ENCODE measurements at places on chromosomes 12 and 14.

DNA sequence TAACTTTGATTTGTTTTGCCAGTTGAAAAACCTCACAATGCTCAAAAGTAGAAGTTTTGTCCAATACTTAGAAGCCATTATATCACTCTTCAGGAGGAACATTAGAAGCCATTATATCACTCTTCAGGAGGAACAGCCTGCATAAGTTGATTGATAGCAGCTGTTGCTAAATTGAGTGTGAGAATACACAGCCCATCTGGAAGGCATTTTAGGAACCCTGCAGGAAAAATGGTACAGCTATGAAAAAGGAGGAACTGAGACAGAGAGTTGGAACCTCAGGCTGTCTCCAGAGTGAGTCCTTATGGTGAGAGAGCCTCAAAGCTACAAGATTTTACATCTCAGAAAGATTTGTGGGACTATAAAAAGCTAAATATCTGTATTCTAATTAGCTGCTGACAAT is 207.0 kb downstream of the MYRFL start:
- no peaks in the 10 kb centered on the region for H3K4me1 ChIP-seq
- no peak overlapping the region for H3K27ac ChIP-seq
- H3K36me3 ChIP-seq, result no peaks in the 10 kb centered on the region

- H3K36me3 ChIP-seq, result peaks cover 9% of the 10 kb centered on the region
- no peak overlapping the region for H3K27ac ChIP-seq
- no peak for DNase-seq
- H3K4me3 ChIP-seq, result no peak overlapping the region
- H3K4me1 ChIP-seq, result peaks cover 8% of the 10 kb centered on the region
Measured at GRCh38 chr12:116977465-116978380, 67.0 kb downstream of the FBXW8 start.

- H3K27ac ChIP-seq, result no peak overlapping the region
- DNase-seq, result no peak
- H3K36me3 ChIP-seq, result peaks cover 13% of the 10 kb centered on the region
- H3K4me1 ChIP-seq, result peaks cover 9% of the 10 kb centered on the region
Measured at GRCh38 chr14:103451401-103451800, 66.2 kb downstream of the MARK3 start.

GRCh38 chr12:113222730-113223531 is 1.7 kb downstream of the TPCN1 start:
- H3K36me3 ChIP-seq, result peaks cover 6% of the 10 kb centered on the region
- H3K4me3 ChIP-seq, result peak overlapping the region; percentile 93
- DNase-seq, result no peak
- peaks cover 26% of the 10 kb centered on the region for H3K4me1 ChIP-seq
- H3K27ac ChIP-seq, result peak overlapping the region; percentile 96

- H3K27me3 ChIP-seq, result peaks cover 7% of the 10 kb centered on the region
- no peak overlapping the region for H3K4me3 ChIP-seq
- H3K36me3 ChIP-seq, result no peaks in the 10 kb centered on the region
Measured at GRCh38 chr12:15605881-15606590, 183.2 kb downstream of the EPS8 start.

GRCh38 chr12:67356380-67356774 is 87.2 kb downstream of the CAND1 start:
- H3K4me1 ChIP-seq, result peaks cover 7% of the 10 kb centered on the region
- no peak overlapping the region for H3K27ac ChIP-seq
- no peak overlapping the region for H3K4me3 ChIP-seq
- no peaks in the 10 kb centered on the region for H3K27me3 ChIP-seq
- H3K36me3 ChIP-seq, result peaks cover 6% of the 10 kb centered on the region

DNA sequence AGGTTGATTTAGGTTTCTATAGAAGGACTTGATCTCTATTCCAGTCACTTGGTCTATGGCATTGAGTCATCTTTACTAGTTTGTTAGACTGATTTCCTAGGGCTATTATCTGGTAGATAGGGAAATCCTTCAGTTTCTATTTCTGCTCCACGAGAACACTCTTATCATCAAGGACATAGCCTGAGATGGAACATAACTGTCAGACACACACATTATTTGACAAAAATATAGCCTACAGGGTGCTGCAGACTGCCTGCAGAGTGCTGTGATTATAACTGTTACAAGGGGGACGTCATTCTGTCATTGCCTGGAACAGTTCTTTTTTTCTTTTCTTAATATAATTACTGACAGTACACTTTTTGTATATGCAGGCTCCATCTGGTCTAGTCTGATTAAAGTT is 82.0 kb downstream of the TMEM117 start:
- H3K4me3 ChIP-seq, result no peak overlapping the region
- no peaks in the 10 kb centered on the region for H3K4me1 ChIP-seq
- H3K27me3 ChIP-seq, result no peaks in the 10 kb centered on the region
- H3K27ac ChIP-seq, result no peak overlapping the region
- H3K36me3 ChIP-seq, result no peaks in the 10 kb centered on the region

DNA sequence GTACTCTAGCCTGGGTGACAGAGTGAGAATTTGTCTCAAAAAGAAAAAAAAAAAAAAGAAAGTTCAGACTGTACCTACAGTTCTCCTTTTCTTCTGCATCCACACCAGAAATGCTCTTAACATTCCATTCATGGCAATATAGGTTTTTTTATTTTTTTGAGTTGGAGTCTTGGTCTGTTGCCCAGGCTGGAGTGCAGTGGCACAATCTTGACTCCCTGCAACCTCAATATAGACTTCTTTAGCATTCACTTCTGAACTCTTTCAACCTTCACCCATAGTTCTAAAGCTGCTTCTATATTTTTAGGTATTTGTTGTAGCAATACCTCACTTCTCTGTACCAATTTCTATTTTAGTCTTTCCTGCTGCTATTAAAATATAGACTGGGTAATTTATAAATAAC is 1095.7 kb downstream of the FLRT2 start:
- no peak overlapping the region for H3K4me3 ChIP-seq
- H3K27ac ChIP-seq, result no peak overlapping the region
- H3K27me3 ChIP-seq, result no peaks in the 10 kb centered on the region
- no peaks in the 10 kb centered on the region for H3K36me3 ChIP-seq

DNA sequence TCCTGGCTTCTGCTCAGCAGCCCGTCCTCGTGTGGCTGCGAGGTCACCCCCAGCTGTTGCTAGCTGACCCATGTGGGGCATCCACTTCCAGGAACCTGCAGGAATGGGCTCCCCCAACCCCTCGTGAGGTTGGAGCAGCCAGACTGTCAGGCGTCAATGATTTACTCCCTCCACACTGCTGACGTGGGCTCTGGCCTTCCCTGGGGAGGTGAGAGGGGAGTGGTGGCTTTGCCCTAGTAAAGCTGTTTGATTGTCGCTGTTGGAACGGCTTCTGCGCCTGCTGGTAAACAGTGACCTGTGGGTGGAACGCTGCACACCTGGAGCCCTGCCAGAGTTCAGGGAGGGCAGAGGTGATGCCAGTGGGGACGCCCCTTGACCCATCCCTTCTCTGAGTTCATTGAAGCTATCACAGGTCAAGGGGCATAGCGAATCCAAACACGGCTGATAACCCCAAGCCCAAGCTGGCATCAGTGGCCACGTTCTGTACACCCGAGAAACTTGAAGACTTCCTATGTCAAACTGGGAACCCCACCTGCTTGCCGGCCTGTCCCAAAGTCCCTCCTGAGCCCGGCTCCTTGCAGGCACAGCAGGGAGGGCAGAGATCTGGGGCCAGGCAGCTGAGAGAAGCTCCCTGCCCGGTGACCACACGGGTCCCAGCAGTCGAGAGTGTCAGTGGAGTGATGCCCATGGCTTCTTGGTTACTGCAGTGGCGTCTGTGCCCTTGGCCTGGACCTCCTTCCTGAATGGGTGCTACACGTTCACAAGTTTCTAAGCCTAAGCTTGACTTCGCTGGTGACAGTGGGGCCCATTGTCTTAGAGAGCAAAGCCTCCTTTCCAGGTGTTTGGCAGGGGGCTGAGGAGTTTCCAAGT is 2.7 kb downstream of the ASPG start:
- H3K36me3 ChIP-seq, result no peaks in the 10 kb centered on the region
- H3K27me3 ChIP-seq, result peaks cover 2% of the 10 kb centered on the region
- peak; percentile 21 for DNase-seq
- H3K4me3 ChIP-seq, result no peak overlapping the region
- no peaks in the 10 kb centered on the region for H3K4me1 ChIP-seq

DNA sequence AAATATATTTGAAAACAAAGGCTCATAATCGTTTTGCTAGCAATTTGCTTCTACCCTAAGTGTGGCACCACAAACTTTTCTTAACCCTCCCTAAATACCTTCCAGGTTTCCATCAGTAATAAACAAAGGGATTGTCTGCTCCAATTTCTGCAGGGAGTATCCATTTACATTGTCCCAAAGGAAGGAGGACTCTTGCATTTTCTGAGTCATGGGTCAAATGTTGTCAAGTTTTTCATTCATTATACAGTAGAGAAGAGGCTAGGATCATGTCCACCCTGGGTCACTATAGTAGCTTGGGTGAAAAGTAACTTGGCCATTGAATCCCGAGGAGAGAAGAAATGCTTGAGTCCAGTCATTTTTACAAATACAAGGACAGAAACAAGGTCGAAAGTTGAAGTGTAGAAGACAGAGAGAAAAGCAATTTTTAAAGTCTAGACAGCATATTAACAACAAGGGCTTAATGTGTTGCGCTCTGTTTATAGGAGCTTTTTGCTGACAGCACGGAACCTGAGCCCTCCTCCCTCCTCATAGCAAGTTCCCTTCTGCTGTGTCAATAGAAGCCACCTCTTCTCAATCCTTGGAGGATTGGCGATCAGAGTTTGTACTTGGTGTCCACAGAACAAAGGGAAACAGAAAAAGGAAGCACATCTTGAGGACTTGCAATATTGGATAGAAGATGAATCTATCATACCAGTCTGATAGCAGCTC is 53.1 kb downstream of the TMEM30B start:
- no peak for DNase-seq
- H3K36me3 ChIP-seq, result no peaks in the 10 kb centered on the region
- H3K4me1 ChIP-seq, result no peaks in the 10 kb centered on the region
- no peak overlapping the region for H3K4me3 ChIP-seq
- H3K27ac ChIP-seq, result no peak overlapping the region

- no peaks in the 10 kb centered on the region for H3K36me3 ChIP-seq
- H3K27me3 ChIP-seq, result no peaks in the 10 kb centered on the region
- no peak overlapping the region for H3K4me3 ChIP-seq
- H3K4me1 ChIP-seq, result no peaks in the 10 kb centered on the region
- H3K27ac ChIP-seq, result no peak overlapping the region
Measured at GRCh38 chr14:79352076-79352630, 859.2 kb downstream of the DIO2 start.

GRCh38 chr12:127240249-127240929 is 1026.6 kb upstream of the TMEM132C start:
- no peaks in the 10 kb centered on the region for H3K36me3 ChIP-seq
- H3K27ac ChIP-seq, result no peak overlapping the region
- H3K27me3 ChIP-seq, result no peaks in the 10 kb centered on the region
- no peaks in the 10 kb centered on the region for H3K4me1 ChIP-seq
- no peak overlapping the region for H3K4me3 ChIP-seq

- H3K4me1 ChIP-seq, result no peaks in the 10 kb centered on the region
- no peaks in the 10 kb centered on the region for H3K36me3 ChIP-seq
- no peak overlapping the region for H3K4me3 ChIP-seq
- DNase-seq, result no peak
- no peaks in the 10 kb centered on the region for H3K27me3 ChIP-seq
Measured at GRCh38 chr14:47149326-47149725, 497.7 kb upstream of the RPL10L start.

GRCh38 chr12:7374423-7375144 is 69.4 kb downstream of the CD163L1 start:
- peak; percentile 29 for DNase-seq
- H3K27ac ChIP-seq, result no peak overlapping the region
- peaks cover 16% of the 10 kb centered on the region for H3K27me3 ChIP-seq
- H3K4me1 ChIP-seq, result no peaks in the 10 kb centered on the region
- no peaks in the 10 kb centered on the region for H3K36me3 ChIP-seq
- no peak overlapping the region for H3K4me3 ChIP-seq

- peaks cover 11% of the 10 kb centered on the region for H3K27me3 ChIP-seq
- H3K36me3 ChIP-seq, result peaks cover 9% of the 10 kb centered on the region
- no peaks in the 10 kb centered on the region for H3K4me1 ChIP-seq
Measured at GRCh38 chr14:64234877-64235651, 59.1 kb downstream of the ESR2 start.

DNA sequence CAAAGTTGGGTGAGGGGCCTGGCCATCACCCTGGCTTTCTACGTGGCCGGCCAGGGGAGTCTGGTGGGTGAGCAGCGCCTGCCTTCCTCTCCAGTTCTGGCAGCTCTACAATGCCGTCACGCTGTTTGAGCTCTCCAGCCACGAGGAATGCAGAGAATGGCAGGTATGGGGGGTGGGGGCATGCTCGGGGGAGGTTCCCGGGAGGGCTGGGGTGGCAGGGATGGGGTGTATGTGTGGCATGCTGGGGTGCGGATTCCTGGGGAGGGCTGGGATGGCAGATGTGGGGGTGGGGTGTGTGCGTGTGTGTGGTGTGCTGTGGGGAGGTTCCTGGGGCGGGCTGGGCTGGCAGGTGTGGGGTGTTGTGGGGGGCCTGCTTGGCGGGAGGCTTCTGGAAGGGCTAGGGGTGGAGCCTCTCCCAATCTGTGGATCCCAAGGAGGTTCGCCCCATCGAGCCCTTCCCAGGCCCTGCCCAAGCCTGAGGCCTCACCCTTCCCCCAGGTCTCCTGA is 18.5 kb downstream of the RHOF start:
- no peak overlapping the region for H3K27ac ChIP-seq
- peaks cover 7% of the 10 kb centered on the region for H3K4me1 ChIP-seq
- DNase-seq, result no peak
- H3K36me3 ChIP-seq, result peaks cover 7% of the 10 kb centered on the region
- no peaks in the 10 kb centered on the region for H3K27me3 ChIP-seq
- H3K4me3 ChIP-seq, result no peak overlapping the region

- peak overlapping the region; percentile 95 for H3K27ac ChIP-seq
- peak; percentile 69 for DNase-seq
- peaks cover 42% of the 10 kb centered on the region for H3K36me3 ChIP-seq
- H3K4me3 ChIP-seq, result peak overlapping the region; percentile 72
Measured at GRCh38 chr12:121224591-121224990, 14.7 kb downstream of the P2RX4 start.

- H3K4me1 ChIP-seq, result no peaks in the 10 kb centered on the region
- no peak overlapping the region for H3K4me3 ChIP-seq
- no peak overlapping the region for H3K27ac ChIP-seq
- H3K36me3 ChIP-seq, result no peaks in the 10 kb centered on the region
Measured at GRCh38 chr14:39946807-39947206, 514.6 kb upstream of the FBXO33 start.

- H3K4me1 ChIP-seq, result peaks cover 24% of the 10 kb centered on the region
- H3K27me3 ChIP-seq, result no peaks in the 10 kb centered on the region
- peak; percentile 53 for DNase-seq
- peaks cover 6% of the 10 kb centered on the region for H3K36me3 ChIP-seq
Measured at GRCh38 chr12:96434107-96434506, 33.9 kb upstream of the CDK17 start.

- no peaks in the 10 kb centered on the region for H3K27me3 ChIP-seq
- H3K36me3 ChIP-seq, result peaks cover 28% of the 10 kb centered on the region
- DNase-seq, result no peak
- peak overlapping the region; percentile 70 for H3K4me3 ChIP-seq
- peaks cover 73% of the 10 kb centered on the region for H3K4me1 ChIP-seq
- peak overlapping the region; percentile 85 for H3K27ac ChIP-seq
Measured at GRCh38 chr14:69673578-69674305, 62.3 kb downstream of the SUSD6 start.

Measured in activated naive CD8-positive, alpha-beta T cell treated with anti-CD3 and anti-CD28 coated beads, Interleukin-2, amount 10 ng/mL, durations not matched to agents 7 days and 5 days (primary cell).